ENCODE measurements at places on chromosomes 12 and 14.

- DNase-seq: peak; percentile 87
Measured at GRCh38 chr12:7638760-7639555, 26.8 kb downstream of the APOBEC1 start.

DNA sequence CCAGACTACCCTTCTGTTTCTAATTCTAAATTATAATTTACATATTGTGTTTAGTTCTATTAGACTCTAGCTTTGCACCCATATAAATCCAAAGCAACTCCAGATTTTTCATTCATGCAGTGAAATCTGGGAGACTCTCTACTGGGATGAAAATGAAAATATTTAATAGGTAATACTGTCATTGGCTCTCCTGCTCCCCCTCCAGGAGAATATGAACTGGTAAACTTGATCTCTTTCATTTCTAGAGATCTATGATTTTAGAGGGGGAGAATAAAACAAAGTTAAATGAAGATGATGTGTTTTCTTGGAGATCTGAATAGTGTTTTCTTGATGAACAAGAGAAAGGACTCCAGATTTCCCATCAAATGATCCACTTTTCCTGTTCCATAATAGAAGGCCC is 104.3 kb upstream of the TMCC3 start:
- no peak for DNase-seq

DNA sequence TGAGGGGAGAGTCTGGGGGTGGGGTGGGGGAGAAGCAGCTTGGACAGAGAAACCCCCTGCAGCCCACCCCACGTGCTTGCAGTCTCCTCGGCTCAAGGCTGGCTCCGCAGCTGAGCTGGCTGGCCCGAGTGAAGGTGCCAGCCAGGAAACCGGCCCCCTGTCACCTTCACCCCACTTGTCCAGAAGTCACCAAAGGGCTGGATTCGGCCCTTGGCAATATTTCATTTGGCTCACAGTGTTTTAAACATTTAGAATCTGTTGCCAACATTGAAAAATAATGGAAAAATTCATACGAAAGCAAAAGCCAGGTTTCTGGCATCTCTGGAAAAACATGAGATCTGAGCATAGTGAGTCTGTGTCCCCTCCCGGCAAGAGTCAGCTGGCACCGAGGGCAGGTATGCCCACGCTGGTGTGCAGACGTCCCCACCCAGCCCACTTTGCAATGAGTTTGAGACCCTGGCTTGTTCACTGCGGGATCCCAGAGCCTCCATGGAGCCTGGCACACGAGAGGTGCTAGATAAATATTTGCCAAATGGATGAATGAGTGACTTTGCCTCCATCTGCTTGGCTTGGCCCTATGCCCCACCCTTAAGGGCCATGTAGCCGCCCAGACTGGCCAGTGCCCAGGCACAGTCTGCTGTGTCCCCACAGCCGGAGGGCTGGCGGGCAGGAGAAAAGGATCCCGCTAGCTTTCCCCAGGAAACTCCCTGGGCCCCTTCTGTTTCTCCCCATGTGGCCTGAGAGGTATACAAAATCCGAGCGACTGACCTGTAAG is 18.2 kb downstream of the MSI1 start:
- DNase-seq: no peak

DNA sequence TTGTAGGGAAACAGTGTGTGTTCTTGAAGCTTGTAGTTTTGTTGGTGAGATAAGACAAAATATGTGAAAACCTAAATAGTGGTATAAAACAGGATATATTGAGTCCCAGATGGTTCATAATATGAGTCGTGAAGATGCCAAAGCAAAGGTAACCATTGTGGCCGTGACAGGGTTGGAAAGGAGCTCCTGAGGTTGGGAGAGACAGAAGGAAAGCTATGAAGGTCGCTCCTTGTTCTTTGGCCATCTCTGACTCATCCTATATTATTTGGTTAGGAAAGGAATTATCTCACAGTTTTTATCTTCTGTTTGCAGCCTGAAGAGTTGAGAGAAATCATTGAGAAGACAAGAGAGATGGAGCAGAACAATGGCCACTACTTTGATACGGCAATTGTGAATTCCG is 27.1 kb downstream of the ATP6V1D start:
- DNase-seq: no peak

DNA sequence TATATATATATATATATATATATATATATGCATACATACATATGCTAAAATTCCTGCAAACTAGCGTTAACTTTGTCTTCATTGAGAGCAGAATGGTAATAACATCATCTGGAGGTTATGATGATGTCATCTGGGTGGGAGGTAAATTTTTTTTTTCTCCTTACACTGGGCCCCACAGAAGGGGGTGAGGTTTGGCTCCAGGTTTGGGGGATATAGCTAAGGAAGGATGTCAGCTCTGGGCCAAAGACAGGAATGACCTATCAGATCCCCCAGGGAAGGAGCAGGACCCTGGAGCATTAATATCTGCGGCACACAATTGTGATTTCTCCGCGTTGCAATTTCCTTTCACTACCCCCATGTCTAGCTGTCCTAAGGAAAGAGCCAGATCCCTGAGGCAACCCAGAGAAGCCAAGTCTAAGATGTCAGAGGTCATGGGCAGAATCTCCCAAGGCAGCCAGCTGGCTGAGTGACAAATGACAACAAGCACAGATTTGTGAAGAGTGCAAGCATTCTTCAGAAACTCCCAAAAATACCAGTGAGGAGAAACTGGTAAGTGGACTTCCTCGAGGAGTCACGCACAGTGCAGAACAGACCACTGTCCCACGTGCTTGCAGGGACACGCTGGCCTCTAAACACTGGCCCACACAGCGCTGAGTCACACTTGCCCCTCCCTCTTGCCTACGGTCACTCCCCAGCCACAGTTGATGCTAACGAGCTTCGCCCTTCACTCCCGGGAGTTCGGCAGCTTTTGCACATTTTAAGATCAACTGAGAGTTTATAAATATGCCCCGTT is 9.9 kb downstream of the UBC start:
- DNase-seq: no peak

DNA sequence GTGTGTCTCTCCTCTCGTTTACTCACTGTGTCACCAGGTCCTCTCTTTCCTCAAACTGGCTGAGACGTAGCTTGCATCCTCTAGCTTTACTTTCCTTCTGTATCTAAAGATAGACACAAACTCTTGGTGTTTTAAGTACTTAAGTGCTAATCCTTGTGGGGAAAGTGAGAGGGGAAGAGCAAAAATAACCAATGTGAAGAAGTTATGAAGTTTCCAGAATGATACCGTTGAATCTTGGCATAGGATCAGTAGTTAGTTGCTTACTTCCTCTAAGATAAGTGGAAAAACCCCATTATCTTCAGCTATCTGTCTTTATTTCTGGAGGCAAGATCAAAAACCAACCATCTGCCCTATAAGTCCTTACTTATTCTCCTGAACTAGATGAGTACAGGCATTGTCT is 10.6 kb downstream of the FAR2 start:
- DNase-seq: no peak

DNA sequence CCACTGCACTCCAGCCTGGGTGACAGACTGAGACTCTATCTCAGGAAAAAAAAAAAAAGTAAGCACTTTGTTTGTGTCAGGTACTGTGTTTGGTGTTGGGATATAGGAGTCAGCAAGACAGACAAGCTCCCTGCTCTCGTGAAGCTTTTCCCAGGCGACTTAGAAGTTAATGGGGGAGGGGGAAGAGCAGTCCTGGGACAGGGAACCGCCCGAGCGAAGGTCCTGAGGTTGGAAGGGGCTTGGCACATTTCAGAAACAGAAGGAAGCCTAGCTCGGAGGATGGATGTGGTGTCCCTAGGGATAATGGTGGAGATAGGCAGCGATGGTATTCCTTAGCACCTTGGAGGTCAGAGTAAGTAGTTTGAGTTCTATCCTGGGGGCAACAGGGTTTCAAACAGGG is 8.5 kb upstream of the COX6A1 start:
- no peak for DNase-seq

Measured in activated CD4-positive, alpha-beta T cell treated with anti-CD3 and anti-CD28 coated beads, Interleukin-10, Interleukin-2, amounts not matched to agents 100 ng/mL and 50 ng/mL, durations not matched to agents 16 hours and 8 hours (primary cell).